Lung (tissue), 17 donors: ENCODE measurements at places on chromosomes 16 and 17.

DNA sequence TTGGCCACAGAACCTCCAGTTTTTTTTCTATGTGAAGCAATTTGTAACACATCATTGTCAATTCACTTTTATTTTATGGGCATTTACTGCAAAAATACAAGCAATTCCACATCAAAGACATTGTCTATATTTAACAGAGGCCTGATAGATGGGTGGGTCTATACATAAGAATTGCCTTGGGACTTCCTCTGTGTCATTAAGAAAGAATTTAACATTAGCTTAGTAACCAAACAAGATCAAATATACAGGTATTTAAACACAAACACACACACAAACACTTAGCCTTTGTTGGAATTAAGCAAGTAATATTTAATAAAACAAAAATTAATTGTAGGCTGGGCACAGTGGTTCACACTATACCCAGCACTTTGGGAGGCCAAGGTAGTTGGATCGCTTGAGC lies 4.3 kb upstream of the PITPNC1 start:
- no peak for DNase-seq

- DNase-seq, result no peak
Observed at GRCh38 chr17:78340183-78340955, 19.5 kb downstream of the SOCS3 start.

DNA sequence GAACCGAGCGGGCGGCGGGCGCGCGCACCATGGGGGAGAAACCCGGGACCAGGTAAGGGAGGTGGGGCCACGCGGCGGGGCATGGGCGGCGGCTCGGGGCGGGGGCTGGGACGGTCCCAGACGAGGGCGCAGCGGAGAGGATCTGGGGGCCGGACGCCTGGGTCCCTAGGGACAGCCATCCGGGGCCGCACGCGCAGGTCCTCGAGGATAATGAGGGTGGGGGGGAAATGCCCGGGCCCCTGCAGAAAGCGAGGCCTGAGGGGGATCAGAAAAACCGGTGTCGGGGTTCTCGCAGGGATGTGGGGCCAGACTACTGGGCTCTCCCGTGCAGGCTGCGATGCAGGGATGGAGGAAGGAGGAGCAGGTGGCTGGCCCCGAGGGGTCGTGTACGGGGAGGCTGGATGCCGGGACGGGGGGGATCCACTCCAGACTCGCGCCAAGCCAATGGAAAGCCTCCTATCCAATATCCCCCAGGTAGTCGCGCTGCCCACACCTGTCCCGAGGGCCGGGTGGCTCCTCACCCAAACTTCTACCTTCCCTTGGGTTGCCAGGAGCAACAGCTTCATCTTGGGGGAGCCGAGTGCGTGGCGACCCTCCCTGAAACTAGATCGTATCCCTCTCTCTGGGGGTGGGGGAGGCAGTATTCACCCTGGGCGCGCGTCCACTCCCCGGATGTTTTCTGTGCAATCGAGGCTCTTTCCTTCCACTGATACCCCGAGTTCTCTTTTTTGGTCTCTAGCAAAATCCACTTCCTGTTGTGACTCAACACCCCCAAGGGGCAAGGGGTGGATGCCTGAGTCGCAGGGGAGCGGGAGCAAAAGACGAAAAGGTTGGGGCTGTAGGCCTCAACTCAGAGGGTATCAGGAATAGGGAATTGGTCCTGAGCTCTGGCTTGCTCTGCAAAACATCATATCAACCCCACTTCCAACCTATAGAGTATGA lies 532 bp downstream of the ARRB2 start:
- DNase-seq, result peak; percentile 11

DNA sequence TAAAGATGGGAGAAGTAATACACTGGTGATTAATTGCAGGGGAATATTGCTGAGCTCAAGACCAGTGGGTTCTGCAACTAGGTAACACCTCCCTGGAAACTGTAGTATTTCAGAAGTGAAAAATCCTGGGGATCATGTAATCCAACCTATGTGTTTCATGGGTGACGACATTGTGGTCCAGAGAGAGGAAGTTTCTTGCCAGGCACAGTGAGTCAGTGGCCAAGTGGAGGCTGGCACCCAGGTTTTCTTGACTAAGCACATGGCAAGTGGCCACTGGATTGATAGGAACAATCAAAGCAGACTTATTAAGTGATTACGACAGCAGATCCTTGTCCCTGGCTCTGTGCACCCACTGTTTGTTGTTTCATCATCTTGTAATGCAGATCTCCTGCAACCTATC lies 14.6 kb upstream of the CIITA start:
- no peak for DNase-seq

DNA sequence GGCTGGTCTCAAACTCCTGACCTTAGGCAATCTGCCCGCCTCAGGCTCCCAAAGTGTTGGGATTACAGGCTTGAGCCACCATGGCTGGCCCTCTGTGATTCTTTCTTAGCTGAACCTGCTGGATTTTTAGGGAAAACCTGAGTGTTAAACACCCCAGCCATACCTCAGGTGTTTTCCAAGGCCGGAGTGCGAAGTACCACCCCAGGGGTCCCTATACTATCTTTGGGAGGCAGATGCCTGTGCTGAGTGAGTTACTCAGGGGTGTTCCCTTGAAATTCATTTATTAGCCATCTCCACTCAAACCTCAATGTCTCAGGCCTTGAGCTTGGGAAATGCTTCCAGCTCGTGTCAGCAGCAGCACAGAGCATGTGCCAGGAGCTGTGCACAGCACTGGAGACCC lies 432.7 kb downstream of the SLC39A11 start:
- DNase-seq, result no peak

GRCh38 chr17:8062435-8062806 lies 23.6 kb downstream of the ALOX15B start:
- DNase-seq, result no peak

- DNase-seq, result peak; percentile 35
Observed at GRCh38 chr16:1770328-1771187, 785 bp downstream of the NME3 start.

DNA sequence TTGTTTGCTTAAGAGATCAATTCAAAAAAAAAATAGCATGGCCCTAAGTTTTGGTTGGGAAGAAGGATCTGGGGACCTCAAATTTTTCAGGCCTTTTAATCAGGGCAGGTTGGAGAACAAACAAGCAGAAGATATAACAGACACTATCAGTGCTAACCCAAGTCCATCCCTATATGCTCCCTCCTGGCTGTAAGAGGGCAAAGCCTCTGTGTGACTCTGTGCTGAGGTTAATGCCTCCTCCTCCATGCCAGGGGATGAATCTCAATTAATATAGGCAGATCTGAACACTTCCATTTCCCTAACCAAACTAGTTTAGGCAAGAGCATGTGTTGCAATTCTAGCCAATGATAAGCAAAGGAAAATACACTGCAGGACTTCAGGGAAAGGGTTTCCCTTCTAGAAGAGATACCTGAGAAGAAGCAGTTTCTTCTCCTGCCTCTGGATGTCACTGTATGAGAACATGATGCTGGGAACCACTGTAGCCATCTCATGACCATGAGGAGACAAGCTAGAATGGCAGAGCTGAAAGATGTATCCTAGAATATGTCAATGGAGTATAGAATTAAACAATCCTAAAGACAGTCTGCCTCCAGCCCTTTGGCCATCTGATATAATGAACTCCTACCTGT lies 76.0 kb downstream of the CHD9NB start:
- peak; percentile 3 for DNase-seq

- no peak for DNase-seq
Observed at GRCh38 chr17:41294016-41294415, 8.6 kb downstream of the KRTAP29-1 start.

DNA sequence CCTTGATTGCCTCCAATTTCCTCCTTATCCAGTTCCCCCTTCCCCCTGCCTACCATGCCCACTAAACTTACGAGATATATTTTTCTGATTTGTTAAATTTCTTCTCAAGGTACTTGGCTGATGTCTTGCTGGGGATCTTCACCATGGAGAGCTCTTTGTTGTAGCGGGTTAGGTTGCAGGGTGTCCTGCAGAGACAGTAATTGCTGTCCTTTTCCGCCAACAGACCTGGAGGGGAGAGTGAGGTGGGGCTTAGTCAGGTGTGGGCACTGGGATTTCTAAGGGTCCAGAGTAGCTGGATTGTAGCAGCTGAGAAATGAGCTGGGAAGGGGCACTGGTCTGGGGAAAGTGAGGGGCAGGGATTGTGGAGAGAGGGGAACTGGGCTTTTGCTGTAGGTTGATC lies 32.1 kb downstream of the SPACA3 start:
- no peak for DNase-seq

DNA sequence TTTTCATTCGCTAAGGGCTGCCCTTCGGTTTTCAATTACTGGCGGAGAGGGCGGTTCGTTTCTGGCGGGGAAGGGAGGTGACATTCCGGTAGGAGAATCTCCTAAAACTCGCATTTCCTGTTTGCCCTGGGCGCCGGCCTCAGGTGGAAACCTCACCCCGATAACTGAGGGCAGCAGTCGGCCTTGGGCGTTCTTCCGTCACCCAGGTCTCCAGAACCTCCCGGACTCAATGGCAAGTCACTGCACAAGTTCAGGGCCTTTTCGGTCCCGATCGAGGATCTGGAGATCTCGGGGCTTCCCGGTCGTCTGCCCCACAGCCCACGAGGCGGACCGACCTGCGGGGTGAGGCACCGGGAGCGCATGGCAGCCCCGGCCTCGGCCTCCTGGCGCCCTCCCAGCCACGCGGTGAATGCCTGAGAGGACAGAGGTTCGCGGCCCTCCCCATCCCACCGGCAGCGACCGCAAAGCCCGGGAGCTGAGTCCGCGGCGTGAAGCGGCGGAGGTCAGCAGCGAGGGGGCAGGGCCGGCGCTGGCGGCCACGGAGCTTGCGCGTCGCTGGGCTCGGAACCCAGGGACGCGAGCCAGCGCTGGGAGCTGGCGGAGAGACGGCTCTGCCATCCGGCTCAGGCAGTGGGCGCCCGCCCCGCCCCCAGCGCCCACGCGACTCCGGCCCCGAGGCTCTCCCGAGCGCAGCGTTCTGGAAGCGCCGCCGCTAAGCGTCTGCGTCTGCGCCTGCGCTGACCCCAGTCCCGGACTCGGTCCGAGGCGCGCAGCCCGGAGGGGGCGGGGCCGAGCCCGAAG lies 58.4 kb downstream of the SRL start:
- peak; percentile 96 for DNase-seq

GRCh38 chr16:48292452-48292851 lies 45.1 kb upstream of the ABCC11 start:
- peak; percentile 20 for DNase-seq

DNA sequence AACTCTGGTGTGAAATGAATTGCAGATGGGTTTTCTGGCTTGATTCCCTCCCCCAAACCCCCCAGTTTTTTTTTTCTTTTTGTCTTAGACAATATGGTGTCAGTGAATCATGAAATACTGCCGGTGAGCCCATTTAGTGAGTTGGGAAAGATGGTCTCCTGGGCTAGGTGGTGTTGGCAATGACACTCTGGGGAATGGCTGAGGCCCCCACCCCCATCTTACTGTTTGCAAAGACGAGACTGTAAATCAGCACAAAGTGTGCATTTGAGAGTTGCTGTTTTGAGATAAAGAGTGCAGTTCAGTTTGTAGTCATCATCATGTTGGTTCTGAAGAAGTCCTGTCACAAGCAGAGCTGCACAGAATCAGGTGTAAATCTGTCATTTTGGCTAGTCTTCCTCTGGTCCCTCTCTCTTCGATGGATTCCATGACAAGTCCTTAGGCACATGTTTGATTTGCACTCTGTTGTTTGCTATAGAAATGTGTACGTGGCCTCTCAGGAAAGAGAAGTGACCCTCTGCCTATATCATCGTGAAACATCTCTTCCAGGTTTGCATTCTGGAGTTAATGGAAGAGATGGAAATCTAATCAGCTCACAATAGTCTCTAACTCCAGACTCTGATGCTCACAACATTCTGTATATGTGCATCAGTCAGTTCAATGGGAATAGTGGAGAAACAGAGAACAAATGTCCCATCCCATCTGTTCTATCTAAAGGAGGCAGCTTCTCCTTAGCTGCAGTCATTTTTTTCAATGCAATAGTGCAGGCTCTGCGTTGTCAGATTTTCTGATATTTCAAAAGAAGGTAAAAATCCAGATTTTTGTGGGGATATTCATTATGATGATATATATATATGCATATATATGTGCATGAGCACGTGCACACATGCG lies 34.6 kb downstream of the RBFOX1 start:
- DNase-seq, result no peak

GRCh38 chr17:4859816-4860625 lies 26.9 kb downstream of the MINK1 start:
- no peak for DNase-seq

DNA sequence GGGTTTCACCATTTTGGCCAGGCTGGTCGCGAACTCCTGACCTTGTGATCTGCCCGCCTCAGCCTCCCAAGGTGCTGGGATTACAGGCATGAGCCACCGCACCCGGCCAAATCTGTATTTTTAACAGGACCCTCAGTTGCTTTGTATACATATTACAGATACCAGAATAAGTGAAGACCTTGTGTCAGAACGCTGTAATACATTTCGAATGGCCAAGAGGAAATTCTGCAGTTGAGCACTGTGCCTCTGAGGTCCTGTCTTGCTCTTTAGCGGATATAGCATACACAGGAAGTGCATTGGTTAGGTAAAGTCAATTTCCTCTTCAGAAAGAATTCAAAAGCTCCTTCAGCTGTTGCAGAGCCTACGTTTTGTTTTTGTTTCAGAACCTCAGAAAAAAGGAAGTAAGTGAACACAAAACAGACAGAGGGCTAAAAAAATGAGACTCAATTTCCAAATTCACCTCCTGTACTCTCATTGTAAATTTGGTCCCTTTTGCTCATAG lies 15.7 kb downstream of the CRLF3 start:
- DNase-seq, result no peak

DNA sequence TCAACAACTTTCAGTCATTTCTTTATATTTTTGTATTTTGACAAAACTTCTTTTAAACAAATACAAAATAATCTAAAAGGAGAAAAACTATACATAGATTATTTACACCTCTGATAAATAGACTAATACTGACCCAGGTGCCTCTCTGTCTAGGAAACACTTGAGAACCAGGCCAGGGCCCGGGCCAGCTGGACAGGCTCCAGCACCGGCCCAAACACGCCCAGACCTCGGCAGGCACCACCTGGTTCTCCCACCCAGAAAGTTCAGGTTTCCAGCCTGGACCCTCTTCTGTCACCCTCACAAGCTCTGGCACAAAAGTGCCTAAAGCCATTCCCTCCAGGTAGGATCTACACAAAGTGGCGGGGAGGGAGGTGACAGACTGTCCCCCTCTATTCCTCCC lies 97.0 kb upstream of the DNAH17 start:
- no peak for DNase-seq
